ENCODE measurements at places on chromosomes 1 and 21. TPM values are rescaled to one million over a fixed set of nuclear protein-coding genes. Genes with fewer than 3 reads are reported as not detected.

GRCh38 chr1:207314816-207315215, 6.7 kb upstream of the CD55 start:
- DNase-seq: no peak

DNA sequence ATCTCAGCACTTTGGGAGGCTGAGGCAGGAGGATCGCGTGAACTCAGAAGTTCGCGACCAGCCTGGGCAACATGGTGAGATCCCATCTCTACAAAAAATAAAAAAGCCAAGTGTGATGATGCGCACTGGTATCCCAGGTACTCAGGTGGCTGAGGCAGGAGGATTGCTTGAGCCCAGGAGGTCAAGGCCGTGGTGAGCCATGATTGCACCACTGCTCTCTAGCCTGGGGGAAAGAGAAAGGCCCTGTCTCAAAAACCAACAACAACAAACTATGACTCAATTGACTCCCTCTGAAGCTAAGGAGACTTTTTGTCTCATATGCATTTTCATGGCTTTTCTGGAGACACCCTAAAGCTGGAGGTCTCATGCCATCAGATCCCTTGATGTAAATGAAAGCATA, 118.8 kb downstream of the CCDC185 start:
- no peak for DNase-seq

GRCh38 chr1:177799746-177800145, 170.1 kb downstream of the SEC16B start:
- DNase-seq: no peak

- DNase-seq: peak; percentile 75
Observed at GRCh38 chr1:226653311-226653921, 85.7 kb downstream of the ITPKB start.

DNA sequence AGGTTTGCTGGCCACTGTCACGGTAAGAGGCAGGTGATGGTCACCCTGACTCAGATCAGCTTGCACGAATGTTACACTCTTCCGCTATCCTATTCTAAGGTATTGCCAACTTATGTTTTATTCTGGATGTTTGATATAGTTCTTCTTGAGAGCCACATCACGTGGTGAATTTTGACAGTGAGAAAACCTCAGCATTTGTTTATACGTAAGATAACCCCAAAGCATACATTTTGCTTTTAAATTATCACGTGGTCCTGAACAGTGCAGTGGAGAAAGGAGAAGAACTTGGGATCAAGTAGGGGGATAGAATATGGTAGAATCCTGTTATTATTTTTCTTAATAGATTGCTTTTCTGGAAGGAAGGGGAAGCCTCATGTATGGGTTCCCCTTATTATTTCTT, 16.6 kb downstream of the ATP1A1 start:
- no peak for DNase-seq

DNA sequence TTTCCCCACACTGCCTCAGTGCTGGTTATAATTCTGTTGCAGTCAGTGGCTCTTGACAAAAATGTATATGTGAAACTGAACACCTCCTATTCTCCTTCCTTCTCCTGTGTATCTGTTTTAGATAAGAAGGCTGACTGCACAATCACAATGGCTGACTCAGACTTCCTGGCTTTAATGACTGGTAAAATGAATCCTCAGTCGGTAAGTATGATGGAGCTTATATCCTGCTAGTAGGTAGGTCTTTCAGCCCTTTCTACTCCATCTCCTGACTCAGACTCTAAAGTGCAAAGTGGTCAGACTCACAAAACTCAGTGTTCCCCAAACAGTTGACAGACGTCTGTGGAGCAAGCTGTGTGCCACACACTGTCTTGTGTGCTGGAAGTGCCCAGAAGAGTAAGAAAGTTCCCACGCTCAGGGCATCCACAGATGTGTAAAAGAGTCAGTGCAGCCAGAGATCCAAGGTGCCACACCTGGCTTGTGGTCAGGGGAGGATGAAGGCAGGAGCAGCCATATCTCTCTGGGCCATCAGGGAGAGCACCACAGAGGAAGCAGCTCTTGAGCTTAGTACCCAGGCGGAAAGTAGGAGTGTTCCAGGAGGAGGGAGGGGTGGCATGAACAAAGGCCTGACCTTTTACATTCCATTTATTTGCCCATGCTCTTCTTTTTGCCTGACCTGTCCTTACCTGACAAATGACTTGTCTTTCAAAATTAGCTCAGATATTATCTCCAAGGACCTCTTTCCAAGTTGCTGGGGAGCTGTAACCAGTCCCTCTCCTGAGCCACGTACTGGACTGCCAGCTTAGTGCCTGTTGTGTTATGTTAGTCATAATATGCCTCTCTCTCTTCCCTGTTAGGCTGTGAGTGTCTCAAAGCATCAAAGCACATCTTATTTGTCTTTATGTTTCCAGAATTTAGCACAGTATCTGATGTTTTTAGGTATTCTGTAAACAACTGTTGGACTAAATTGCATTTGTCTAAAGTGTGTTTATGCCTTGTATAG, 14.0 kb upstream of the PODN start:
- DNase-seq: peak; percentile 33

GRCh38 chr1:53636621-53637171, 102.3 kb downstream of the GLIS1 start:
- no peak for DNase-seq

GRCh38 chr1:64685217-64685616, 59.7 kb upstream of the RAVER2 start:
- no peak for DNase-seq

GRCh38 chr1:95308276-95309030, 74.4 kb downstream of the RWDD3 start:
- no peak for DNase-seq

DNA sequence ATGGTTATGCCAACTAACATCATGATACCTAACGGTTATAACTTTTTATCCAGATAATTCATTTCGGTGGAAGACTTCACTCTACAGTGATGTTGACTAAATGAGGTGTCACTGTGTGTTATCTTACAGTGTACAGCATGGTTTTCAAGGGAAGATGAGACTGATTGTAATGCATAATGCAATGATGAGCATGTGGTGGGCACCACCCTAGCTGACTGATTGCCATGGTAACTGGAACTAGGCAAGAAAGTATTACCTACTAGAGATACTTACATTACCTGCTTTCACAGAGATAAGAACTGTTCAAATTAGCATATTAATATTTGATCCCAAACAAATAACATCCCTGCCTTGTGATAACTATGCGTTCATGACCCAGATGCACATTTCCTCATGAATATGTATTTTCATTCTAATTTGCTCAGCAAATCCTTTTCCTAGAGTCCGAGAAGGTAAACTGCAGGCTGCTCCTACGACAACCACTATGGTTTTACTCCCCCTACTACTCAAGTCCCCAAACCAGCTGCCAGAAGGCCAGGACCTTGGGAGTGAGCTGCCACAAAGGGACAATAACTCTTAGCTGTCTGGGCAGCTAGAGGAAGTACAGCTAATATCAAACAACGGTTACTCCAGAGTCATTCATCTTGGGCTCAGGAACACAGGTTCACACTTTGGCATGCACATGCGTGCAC, 29.2 kb downstream of the TRABD2B start:
- DNase-seq: no peak

- DNase-seq: no peak
Observed at GRCh38 chr21:44923480-44924084, 2.9 kb upstream of the ITGB2 start.

DNA sequence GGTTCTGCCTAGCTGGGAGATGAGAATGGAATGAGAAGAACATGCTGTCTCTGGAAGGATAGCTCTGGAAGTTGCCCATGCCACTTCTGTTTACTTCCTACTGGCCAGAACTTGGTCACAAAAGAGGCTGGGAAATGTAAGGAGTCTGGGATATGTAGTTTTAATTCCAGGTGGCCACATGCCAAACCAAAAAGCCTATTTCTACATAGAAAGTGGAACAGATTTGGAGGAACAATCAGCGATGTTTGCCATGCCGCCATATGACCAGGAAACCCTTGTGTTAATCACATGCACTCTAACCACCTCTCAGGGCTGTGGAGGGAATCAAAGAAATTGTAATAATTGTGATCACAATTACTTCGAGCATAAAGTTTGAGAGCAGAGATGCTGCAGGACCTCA, 10.0 kb upstream of the OLIG2 start:
- no peak for DNase-seq

GRCh38 chr1:74733604-74734484, 892 bp downstream of the TYW3 start:
- peak; percentile 60 for DNase-seq

GRCh38 chr1:152109998-152110294, 5.3 kb downstream of the TCHH start:
- DNase-seq: no peak

- peak; percentile 41 for DNase-seq
Observed at GRCh38 chr1:224170748-224171478, 12.1 kb upstream of the DEGS1 start.

GRCh38 chr1:232223183-232223708, 406.7 kb downstream of the SIPA1L2 start:
- DNase-seq: no peak

GRCh38 chr1:230875370-230875769, 7.0 kb upstream of the C1orf198 start:
- DNase-seq: no peak

DNA sequence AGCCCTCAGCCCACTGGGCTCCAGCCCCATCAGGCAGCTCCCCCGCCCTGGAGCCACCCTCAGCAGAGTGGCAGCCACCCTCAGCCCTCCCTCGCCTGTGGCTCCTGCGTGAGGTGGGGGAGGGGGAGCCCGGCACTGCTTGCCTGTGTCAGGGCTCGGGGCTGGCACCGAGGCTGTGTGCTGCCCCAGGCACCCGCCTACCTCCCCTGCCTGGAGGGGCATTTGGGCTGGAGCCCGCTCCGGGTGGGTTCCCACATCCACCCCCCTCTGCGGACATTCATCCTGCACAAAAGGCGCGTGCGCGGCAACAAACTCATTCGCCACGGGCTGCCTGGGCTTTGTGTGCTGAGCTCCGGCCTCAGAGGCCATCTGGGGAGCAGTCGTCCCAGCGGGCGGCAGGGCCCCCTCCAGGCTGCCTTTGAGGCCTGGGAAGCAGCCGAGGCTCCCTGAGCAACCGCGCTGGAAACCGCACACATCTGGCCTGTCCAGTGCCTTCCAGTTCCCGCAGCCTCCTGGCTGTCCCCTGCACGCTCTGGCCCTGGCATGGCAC, 12.6 kb upstream of the TNFRSF14 start:
- DNase-seq: peak; percentile 69

DNA sequence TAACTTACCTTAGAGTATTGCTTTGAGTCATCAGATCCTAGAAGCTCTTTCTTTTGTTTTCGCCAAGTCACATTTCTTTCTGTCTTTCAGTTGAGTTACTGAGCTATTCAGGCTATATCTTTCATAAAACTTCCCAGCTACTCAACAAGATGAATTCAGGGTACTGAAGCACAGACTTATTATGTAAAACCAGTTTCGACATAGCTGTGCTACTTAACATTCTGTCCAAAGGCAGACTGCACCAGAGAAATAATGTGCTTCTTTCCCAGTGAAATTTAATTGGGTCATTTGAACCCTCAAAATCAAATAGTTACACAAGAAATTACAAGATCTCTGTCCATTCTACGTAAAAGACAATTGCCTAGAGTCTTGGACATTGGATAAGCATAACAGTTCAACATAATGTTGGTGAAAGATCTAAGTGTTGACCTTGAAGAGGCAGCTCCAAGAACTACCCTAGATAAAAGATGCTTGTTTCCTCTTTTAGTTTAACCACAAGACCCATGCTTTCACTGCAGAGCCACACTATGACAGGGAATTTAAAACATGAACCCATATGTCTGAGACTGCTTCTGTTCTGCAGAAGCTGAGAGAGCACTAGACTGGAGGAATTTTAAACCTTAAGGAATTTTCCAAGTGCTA, 163.2 kb downstream of the LRRC40 start:
- DNase-seq: no peak

GRCh38 chr1:5386371-5386770, 605.9 kb downstream of the NPHP4 start:
- no peak for DNase-seq

- DNase-seq: no peak
Observed at GRCh38 chr1:218743861-218744505, 398.8 kb downstream of the TGFB2 start.

DNA sequence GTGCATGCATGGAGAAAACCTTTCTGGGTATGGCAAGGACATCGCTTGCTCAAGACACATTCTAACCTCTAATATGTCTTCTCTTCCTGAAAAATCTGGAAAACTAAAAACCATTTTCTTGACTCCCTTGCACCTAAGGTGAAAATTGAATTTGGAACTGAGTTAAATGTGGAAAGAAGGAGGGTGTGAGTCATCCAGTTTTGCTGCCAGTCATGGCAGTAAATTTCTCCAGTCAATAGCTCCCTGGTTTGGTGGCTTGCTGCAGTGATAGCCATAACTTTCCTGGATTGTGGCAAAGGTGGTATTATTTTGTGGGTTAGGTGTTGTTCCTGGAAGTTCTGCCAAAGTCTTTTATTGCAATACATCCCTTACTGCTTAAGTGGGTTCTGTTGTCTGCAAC, 2.5 kb downstream of the ZCCHC17 start:
- no peak for DNase-seq

GRCh38 chr1:183443011-183443410, 24.8 kb upstream of the NMNAT2 start:
- DNase-seq: no peak

GRCh38 chr1:154342132-154342531, 16.8 kb downstream of the ATP8B2 start:
- peak; percentile 33 for DNase-seq

- peak; percentile 64 for DNase-seq
Observed at GRCh38 chr1:64898107-64898861, 68.1 kb downstream of the JAK1 start.

DNA sequence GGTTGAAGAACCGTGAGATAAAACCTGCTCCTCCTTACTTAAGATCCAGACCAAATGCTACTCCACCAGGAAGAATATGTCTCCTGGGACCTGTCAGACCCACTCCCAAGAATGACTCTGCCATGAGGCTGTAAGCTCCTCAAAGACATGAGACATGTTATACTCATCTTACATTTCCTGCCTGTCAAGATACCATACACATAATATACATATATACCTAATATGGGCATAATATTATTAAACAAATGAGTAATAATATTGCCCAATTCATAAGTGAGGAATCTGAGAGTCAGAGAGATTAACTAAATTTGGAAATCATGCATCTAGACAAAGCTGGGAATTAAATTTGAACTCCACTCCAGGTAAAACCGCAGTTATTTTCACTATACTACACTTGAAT, 634.9 kb downstream of the LMO4 start:
- DNase-seq: no peak

DNA sequence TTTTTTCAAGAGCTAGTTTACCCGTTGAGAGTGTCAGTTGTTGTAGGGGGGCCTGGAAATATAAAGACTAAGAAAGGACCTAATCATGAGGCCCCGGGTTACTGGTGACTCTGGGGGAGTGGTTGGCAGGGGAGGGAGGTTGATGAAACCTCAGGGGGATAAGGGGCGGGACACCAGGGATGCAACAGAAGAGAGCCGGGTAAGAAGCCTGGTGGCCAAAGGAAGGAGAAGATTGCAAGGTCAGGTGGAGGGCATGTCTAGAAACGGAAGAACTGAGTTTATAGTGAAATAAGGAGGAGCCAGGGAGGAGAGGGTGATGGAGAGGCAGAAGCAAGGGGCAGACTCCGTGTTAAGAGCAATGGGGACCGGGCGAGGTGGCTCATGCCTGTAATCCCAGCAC, 12.5 kb upstream of the SPOCD1 start:
- DNase-seq: no peak

- no peak for DNase-seq
Observed at GRCh38 chr1:121522061-121522759, 337.4 kb downstream of the SRGAP2C start.

The AGPAT3 gene
- 90.7 TPM for total RNA-seq

The GBP7 gene
- not detected for total RNA-seq

The SYDE2 gene
- 3.3 TPM for total RNA-seq

The LINGO4 gene
- total RNA-seq: 0.18 TPM

The BSND gene
- not detected for total RNA-seq

The OR6K3 gene
- not detected for total RNA-seq

The SMCP gene
- not detected for total RNA-seq

The SIPA1L2 gene
- 3.7 TPM for total RNA-seq

The PADI2 gene
- total RNA-seq: not detected
